Esophagus muscularis mucosa (tissue), 4 donors: ENCODE measurements at places on chromosomes 5 and 9. TPM values are rescaled to one million over a fixed set of nuclear protein-coding genes. Genes with fewer than 3 reads are reported as not detected.

GRCh38 chr5:126410623-126411022, 12.6 kb upstream of the GRAMD2B start:
- DNase-seq, result no peak
- no peaks in the 10 kb centered on the region for H3K27me3 ChIP-seq
- no peaks in the 10 kb centered on the region for H3K36me3 ChIP-seq
- no peak overlapping the region for H3K27ac ChIP-seq
- no peak overlapping the region for H3K4me3 ChIP-seq

CCL21 gene
- 271 TPM for total RNA-seq

DNAH5 gene
- total RNA-seq, result 0.17 TPM

DNA sequence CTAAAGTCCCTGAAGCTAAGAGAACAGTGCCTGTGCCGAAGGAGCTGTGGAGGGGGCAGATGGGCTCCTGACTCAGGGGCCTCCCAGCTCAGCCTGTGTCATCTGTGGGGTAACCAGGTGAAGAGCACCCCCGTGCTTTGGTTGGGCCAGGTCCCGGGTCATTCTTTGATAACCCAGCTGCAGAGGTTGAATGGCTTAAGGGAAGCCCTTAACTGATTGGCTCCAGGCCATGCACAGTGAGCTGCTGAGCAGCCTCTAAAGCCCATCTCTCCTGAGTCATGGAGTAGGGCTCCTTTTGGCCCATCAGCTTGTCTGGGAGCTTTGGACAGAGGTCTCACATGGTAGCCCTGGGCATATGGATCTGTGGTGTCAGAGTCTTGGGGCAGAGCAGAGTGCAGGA, 28.7 kb downstream of the COL27A1 start:
- no peak for DNase-seq
- peaks cover 12% of the 10 kb centered on the region for H3K27me3 ChIP-seq
- no peaks in the 10 kb centered on the region for H3K36me3 ChIP-seq
- H3K4me1 ChIP-seq, result peaks cover 27% of the 10 kb centered on the region

DNA sequence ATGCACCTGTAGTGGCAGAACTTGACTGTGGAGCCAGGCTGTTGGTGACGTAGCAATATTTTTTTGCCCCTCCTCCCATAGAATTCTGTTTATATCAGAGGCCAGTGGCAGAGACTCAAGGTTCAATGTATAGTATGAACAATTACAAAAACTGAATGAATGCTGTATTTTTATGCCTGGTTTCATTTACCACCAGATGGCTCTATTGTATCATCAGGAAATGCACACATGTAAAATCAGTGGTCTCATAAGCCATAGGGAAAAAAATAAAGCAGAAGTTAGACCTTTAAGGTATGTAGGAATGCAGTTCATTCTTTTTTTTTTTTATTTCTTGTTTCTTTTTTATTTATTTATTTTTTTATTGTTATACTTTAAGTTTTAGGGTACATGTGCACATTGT, 43.6 kb downstream of the CCDC192 start:
- no peaks in the 10 kb centered on the region for H3K36me3 ChIP-seq
- H3K4me1 ChIP-seq, result no peaks in the 10 kb centered on the region
- H3K4me3 ChIP-seq, result no peak overlapping the region
- DNase-seq, result no peak
- H3K27me3 ChIP-seq, result no peaks in the 10 kb centered on the region
- H3K27ac ChIP-seq, result no peak overlapping the region

GRCh38 chr9:5587024-5587423, 41.9 kb upstream of the RIC1 start:
- H3K4me1 ChIP-seq, result peaks cover 8% of the 10 kb centered on the region
- H3K4me3 ChIP-seq, result no peak overlapping the region
- H3K36me3 ChIP-seq, result no peaks in the 10 kb centered on the region
- H3K27me3 ChIP-seq, result no peaks in the 10 kb centered on the region
